Right hindlimb (tissue), 1 donor: ENCODE measurements at places on chromosomes 5 and 9.

GRCh38 chr5:108727236-108727650, 20.5 kb upstream of the FER start:
- DNase-seq: peak; percentile 42

GRCh38 chr5:83721953-83722901, 1.6 kb upstream of the HAPLN1 start:
- DNase-seq: peak; percentile 84

GRCh38 chr5:118882666-118883065, 105.7 kb downstream of the DTWD2 start:
- DNase-seq: no peak

DNA sequence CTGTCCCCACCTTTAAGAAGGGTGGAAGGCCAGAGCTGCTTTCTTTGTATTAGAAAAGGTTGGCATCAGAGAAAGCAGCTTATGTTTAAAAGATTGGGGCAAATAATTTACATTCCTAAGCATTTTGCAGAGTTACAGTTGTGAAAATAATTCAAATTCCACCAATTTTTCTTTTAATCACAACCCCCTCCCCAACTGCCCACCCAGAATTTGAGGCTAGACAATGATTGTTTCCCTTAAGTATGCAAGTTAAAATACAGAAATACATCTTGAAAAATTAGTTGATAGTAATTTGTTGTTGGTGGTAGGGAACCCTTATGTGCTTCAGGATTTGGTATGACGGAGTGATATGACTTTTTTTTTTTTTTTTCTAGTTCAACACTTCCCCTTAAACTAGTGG, 133.0 kb downstream of the ZSWIM6 start:
- DNase-seq: no peak

GRCh38 chr9:99590840-99591239, 230.8 kb upstream of the NR4A3 start:
- no peak for DNase-seq

- DNase-seq: no peak
Observed at GRCh38 chr5:131521252-131521651, 113.8 kb downstream of the RAPGEF6 start.

DNA sequence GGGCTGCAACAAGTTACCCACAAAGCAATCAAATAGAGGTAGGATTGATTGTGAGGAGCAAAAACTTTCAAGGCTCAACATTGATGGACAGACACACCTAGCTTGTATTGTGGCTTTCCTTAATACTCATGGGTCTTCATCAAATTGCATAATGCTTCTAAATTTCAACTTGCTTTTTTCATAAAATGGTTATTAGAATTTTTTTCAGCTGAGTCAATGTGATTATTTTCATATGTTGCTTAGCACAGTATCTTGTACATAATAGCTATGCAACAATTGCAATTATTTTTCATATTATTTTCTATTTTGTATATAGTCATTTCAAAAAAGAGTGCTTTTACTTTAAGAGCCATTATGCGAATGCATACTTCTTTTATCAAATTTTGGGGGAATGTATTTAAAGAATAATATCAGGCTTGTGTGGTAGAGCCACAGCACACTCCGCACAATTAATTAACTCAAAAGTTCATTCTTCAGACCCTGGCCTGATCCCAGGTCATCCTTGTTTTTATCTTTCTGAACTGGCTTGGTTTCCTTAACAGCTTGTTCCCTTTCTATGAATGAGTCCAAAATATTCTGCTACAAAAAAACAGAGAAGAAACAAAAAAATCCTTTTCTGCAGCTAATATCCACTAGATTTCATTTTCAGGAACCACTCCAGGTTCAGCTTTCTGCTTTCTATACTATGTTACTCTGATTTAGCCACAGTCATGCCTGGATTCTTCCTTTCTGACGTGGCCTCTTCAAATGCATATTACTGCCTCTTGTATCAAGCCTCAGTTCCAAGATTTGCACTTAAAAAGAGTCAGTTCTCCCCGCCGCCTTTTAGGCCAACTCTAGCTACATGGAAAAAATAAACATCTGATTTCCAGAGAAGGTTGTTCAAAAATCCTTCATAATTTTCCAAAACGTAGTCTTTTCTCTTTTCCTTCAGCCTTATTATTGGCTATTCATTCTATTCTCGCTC, 45.3 kb upstream of the CDH9 start:
- no peak for DNase-seq

DNA sequence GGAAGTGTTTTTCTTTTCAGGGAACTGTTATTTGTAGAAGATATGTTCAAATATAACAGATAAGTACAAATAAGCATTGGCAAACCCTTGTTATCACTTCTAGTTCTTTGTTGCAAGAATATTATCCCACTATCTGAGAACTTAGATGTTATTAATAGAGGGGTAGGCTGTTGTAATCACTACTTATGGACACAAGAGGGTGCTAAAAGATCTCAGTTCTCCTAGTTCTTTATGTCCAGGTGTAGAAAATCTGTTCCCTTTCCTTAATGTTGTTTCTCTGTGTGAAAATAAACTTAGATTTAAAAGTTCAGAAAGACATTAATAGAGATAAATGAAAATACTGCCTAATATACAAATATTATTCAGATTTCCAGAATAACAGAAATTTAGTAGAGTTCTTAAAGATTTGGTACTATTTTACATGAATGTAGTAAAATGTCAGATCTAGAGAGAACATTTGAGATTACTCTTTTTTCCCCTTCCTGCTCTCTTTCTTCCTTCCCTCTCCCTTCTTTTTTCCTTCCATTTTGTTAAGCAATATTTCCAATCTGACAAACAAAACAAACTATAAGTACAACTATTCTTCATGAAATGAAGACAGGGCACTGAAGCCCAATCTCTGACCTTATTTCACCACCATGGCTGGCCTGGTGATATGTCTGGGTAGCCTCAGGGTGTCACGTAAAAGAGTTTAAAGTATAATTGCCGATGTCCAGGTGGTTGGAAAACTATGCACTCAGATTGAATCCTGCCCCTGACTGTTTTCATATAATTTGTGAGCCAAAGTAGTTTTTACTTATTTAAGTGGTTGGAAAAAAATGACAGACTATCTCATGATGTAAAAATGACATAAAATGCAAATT, 43.6 kb upstream of the C5orf46 start:
- DNase-seq: no peak

DNA sequence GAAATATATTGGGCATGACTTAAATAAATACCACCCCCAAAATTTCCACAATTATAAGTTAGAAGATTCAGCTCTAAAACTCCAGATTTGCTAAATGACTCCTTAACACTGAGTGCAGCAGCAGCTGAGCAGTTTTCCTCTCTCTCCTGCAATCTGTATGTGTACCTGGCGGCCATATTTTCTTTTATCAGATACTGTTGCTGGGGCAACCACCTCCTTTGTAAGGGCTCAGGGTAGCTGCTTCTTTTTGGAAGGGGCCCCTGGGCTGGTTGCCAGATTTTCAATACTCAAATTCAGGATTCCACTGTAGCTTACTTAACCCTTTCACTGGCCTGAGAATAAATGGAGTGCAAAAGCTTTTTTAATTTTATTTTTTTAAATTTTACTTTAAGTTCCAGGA, 197.0 kb downstream of the TAF11L14 start:
- no peak for DNase-seq

DNA sequence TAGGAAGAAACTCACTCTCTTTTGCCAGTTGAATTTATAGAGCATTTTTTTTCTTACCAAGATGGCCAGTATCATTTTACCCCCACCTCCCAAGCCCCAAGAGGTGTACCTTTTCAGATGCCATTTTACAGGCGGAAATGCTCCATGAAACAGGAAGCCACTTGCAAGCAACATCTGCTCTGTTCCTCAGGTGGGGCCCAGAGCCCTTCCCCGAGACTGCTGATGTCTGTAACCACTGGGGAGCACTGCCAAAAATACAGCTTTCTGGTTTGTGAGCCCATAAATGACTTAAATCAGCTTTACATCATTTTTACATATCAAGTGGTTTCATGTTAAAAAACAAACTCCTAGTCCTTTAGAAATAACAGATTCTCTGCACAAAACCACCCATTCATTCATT, 42.9 kb upstream of the GARNL3 start:
- no peak for DNase-seq

DNA sequence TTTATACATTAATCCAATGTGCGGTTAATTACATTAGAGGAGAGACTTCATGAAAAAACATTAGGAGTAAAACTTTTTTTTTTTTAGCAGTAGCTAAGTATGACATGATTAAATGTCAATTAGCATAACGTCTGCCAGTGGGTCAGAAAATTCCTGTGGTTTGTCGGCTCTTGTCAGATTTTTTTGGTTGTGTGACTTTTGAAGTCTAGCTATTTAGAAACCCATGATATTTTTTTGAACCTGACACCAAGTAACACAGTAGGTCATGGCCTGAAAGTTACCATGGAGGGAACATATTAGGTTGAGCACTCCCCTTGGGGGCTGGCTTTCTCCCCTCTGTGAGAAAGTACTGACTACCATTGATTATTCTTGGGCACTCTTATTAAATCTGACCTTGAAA, 84.8 kb upstream of the ALDH1A1 start:
- no peak for DNase-seq

- DNase-seq: no peak
Observed at GRCh38 chr9:16816011-16816410, 54.5 kb downstream of the BNC2 start.

DNA sequence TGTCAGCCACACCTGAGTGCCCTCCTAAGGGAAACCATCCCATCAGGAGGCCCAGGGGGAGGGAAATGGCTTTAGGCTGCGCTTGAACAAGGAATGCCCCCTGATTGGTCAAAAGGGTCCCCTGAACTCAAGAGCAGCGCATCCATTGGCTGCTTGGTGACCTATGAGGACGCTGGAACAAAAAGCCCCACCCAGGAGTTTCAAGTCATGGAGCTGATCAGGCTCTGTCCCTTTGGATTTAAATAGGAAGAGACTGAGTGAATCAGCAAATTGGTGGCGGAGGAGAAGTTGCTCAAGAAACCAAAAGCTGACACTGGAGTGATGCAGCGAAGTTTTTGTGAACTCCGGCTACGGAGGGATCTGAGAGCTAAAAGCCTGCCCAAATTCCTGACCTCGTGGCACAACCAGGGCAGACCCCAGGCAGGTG, 66.7 kb downstream of the SMIM23 start:
- no peak for DNase-seq

GRCh38 chr5:64599226-64599625, 91.1 kb upstream of the SHISAL2B start:
- DNase-seq: no peak

DNA sequence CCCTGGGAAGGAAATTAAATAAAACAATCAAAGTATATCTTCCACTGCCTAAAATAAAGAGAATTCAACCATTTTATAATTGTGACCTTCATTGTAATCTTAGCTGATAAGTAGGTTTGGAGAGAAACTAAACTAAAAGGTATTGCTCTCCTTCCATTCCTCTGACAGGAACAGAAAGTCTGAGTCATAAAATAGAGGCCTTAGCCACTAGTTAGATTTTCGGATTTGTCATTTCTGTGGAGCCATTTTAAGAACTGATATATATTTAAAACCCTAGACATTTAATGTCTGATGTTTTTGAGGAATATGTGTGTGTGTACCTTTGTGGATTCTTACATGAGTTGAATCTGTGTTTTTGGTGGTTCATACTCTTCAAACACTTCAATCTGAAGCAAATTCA, 11.8 kb upstream of the TMC1 start:
- no peak for DNase-seq

DNA sequence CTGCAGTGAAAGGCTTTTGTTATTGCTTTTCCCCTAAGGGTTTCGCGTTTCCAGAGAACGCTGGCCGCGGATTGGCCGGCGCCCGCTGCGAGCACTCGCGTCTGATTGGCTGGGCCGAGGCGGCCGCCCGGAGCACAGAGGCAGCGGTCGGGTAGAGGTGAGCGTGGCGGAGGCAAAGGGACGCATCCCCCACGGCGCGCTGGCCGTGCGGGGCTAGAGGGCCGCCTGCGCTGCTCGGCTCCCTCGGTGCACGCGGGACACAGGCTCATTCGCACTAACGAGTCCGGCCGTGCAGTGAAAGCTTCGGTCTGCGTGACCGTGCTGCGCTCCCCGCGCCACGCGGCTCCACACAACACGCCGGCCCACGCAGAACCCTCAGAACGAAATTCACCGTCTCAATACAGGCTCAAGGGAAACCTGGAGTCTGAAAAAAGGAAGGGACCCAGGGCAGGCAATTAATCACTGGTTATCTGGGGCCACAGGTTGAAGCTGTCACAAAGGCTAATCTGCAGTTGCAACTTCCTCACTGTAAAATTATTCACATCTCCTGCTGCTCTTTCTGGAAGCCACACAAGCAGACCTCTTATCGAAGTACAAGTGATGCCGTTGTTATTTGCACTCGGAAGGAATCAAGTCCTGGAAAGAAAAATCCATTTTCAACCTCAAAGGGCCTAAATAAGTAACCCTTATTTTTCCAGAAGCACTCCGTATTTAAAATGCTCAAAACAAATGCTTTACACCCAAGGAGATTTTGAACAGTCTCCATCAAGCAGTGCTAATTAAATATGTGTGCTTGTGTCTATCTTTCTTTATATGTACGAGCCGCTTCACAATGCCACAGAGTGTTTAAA, 94.6 kb downstream of the ZNF608 start:
- peak; percentile 94 for DNase-seq

- DNase-seq: no peak
Observed at GRCh38 chr9:115111874-115112273, 6.1 kb downstream of the TNC start.

- DNase-seq: no peak
Observed at GRCh38 chr9:134536101-134536900, 105.3 kb upstream of the COL5A1 start.

DNA sequence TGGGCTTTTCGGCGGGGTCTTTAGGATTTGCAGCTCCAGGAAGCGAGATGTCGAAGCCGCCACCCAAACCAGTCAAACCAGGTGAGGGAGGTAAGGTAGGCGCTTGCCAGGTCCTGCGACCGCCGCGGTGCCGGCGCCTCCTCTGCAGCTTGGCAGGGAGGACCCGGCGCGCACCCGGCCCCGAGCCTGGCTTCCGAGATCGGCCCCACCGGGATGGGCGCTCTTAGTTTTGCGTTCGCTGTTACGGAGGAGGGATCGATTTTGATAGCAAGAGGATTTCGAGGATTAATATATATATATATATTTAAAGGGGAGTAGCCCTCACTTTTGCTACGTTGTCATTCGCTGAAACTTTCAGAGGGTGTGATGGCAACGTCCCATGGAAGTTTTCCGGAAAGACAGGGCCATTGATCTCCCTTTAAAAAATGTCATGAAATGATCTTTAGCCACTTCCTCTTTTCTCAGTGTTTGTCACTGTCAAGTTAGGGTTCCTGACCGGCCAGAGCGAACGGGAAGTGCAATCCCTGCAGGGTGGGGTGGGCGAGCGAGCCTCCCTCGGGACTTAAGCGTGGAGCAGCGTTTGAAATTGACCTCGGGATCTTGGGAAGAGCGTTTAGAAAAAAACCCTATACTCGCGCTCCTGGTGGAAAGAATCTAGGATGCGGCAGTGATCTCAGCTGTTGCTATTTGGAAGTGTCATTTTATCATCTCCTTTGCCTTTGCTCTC, 495 bp downstream of the OSTF1 start:
- peak; percentile 52 for DNase-seq

- DNase-seq: no peak
Observed at GRCh38 chr9:115229496-115229895, 111.5 kb upstream of the TNC start.

GRCh38 chr5:153970496-153970895, 68.2 kb downstream of the FAM114A2 start:
- no peak for DNase-seq
